Activated T-helper 2 cell treated with anti-CD3 and anti-CD28 coated beads, Interferon-gamma antibody, Interleukin-2, Interleukin-4, amounts not matched to agents 10 μg/mL and 5 μg/mL and 100 μg/mL, durations not matched to agents 14 hours and 24 hours and 36 hours (primary cell): ENCODE measurements at places on chromosomes 4 and X. TPM values are rescaled to one million over a fixed set of nuclear protein-coding genes. Genes with fewer than 3 reads are reported as not detected.

The SPINK2 gene
- total RNA-seq, result 0.75 TPM in 1 of 2 replicates, not detected in the other

The MRPL1 gene
- 50.6 and 60.3 TPM in 2 replicates for total RNA-seq

The FAM9B gene
- total RNA-seq, result 0.41 and 0.87 TPM in 2 replicates

The CTAG1B gene
- total RNA-seq, result not detected in 2 replicates

The AMOT gene
- 1.7 TPM in 2 replicates for total RNA-seq

The OPRPN gene
- total RNA-seq, result not detected in 2 replicates

The SLC2A9 gene
- total RNA-seq, result 1.3 and 2.4 TPM in 2 replicates

The GABRG1 gene
- total RNA-seq, result not detected in 2 replicates

The BTC gene
- total RNA-seq, result not detected in 2 replicates

The AREG gene
- 1.3 and 1.7 TPM in 2 replicates for total RNA-seq

The HAND2 gene
- not detected in 2 replicates for total RNA-seq

The GABRA4 gene
- not detected in 2 replicates for total RNA-seq

The TMEM47 gene
- not detected in 2 replicates for total RNA-seq

The DKK2 gene
- not detected in 2 replicates for total RNA-seq

The CLGN gene
- 0.11 and 0.30 TPM in 2 replicates for total RNA-seq
